ENCODE measurements at places on chromosomes 16 and 17.

DNA sequence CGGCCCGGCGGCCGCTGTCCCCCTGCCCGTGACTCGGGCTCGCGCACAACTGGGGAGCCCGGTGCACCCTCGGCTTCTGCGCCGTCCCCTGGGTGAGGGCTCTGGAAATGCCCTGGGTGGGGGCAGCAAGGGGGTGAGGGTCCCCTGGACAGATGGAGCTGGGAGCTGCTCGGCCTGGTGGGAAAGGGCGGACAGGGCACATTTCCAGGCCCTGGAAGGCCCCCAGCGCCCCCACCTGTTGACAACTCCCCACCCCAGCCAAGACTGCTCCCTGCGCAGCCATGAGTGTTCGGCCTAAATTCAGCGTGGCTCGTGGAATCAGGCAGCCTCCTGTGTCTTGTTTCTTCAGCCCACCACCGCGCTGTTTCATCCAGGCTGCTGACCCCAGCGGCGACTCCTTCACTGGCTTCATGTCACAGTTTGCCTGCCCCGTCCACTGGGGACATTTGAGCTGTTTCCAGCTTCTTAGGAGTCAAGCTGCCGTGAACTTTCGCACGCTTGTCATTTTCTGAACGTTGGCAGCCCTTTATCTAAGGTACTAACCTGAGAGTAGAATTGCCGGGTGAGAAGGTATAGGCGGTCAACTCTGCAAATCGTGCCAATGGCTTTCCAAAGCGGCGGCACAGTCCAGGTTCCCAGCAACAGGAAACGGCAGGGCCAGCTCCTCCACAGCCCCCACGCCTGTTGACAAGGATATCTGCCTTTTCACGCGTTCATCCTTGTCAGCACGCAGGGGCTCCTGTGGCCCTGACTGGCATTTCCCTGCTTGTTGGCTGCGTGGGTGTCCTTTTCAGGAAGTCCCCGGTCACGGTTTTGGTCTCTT, 895 bp downstream of the UTS2R start:
- DNase-seq = no peak

GRCh38 chr16:72021043-72021442, 12.5 kb downstream of the DHODH start:
- DNase-seq = no peak

DNA sequence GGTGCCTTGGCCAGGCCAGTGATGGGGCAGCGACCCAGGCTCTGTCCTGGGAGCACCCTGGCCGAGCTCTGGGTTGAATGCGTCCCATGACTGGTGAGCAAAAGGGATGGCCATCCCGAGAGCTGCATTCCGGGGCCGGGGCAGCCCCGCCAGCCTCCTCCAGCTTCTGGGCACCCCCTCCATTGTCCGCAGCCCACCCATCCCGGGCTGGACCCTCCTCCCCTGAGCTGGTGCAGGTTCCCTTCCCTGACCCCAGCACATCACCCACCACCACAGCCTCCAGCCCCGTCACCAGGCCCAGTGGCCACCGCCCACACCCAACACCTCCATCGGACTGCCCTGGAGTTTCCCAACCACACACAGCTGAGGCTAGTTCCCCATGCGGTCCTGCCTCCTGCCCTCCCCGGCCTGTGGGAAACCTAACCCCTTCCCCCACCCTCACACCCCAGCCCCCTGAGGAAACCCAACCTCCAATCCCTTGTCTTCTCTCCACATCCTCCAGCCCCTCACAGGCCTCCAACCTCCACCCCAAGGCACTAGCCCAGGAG, 16.2 kb upstream of the PVALEF start:
- DNase-seq = no peak

DNA sequence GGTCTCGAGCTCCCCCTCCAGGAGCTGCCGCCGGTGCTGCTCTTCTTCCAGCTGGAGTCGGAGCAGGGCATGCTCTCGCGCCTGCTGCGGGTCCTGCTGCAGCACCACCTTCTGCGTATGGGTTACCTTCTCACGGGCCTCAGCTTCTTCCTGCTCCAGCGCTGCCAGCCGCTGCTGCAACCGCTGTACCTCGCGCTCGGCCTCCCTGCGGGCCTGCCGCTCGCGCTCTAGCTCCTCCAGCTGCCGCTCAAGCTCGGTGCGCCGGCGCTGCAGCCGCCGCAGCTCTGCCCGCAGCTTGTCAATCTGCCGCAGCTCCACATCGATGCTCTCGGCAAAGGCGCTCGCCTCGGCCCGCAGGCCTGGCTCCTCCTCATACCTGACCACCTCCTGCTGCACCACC, 36.9 kb downstream of the UBN1 start:
- DNase-seq = no peak

- no peak for DNase-seq
Observed at GRCh38 chr17:78812855-78813254, 27.8 kb downstream of the USP36 start.

DNA sequence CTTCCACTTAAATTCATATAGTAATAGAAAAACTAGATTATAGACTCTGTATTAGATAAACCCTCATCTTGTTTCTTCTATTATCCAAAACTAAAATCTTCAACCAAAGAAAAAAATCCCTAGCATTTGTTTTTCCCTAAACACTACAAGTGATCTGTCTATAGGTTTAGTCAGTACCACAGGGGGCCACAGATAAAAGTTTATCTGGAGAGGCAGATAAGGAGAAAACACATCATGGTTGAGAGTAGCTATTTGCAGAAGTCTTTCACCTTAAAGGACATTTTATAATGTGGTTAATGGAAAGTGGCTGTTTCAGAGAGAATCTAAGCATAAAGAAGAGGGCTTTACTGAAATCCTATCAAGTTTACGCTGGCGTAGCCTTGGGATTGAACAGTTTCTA, 160.1 kb downstream of the CDK5R1 start:
- DNase-seq = no peak

DNA sequence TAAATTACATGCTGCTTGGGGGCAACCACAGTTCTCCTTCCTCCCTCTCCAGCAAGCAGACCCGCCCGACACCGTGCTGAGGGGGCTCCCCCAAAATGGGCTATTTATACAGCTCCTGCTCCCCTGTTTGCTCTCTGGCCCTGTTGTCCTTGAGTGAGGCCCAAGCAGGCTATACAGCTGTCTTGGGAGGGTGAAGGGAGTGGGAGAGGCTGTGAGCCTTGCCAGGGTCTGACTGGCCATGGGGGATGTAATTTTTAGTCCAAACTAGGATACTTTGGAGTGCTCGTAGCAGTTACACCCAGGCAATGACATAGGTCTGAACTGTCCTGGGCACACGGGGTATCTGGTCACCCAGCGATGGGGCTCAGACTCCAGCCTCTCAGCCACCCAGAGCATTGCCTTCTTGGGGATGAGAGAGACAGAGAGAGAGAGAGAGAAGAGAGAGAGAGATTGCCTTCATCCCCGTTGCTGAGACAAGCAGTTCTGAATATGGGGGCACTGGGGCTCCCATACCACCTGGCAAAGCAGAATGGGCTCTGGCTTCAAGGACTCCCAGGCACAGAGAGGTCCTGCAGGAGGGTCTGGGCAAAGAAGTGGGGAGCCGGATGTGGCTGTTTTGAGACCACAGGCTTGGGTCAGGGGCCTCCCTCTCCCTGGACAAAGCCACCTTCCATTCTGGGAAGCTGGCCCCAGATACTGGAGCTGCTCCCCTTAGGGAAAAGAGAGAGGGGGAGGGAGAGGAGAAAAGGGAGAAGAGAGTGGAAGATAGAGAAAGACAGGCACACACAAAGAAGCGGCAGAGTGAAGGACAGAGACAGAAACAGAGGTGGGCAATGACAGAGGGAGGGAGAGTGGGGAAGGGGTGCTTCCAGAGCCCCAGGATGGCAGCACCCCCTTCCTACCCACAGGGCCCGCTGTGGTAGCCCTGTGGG, 10.7 kb upstream of the TMEM92 start:
- no peak for DNase-seq

DNA sequence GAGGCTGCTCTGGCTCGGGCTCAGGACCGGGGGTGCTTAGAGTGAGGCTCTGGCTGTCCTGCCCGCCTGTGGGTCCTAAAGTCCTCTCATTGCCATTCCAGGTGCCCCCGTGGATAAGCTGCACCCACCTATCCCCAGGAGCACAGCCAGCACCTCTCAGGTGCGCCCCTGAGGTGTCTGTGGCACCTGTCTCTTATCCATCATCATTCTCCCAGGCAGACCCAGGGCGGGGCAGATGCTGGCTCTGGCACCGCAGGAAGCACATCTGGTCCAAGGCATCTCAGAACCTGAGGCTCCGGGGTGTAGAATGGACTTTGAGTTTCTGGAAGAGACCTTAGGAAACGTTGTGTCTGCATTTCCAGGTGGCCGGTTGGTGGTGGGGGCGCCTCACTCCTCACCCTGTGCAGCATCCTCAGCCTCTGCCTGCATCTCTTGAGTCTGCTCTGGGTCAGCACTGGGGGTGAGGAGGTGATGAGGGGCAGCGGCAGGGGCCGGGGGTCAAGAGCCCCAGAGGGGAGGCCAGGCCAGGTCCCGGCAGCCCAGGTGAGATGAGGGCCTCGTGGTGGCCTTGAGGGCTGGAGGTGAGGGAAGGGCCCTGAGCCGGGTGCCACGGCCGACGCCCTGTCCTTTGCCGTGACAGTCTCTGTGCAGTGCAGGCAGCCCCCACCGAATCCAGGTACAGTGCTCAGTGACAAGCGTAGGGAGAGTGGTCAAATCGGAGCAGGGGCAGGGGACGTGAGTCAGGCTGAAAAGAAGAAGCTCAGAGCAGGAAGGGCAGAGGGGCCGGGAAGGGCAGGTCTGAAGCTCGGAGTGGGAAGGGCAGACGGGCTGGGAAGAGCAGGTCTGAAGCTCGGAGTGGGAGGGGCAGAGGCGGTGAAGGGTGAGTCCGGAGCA, 173.5 kb downstream of the NPIPB11 start:
- no peak for DNase-seq

DNA sequence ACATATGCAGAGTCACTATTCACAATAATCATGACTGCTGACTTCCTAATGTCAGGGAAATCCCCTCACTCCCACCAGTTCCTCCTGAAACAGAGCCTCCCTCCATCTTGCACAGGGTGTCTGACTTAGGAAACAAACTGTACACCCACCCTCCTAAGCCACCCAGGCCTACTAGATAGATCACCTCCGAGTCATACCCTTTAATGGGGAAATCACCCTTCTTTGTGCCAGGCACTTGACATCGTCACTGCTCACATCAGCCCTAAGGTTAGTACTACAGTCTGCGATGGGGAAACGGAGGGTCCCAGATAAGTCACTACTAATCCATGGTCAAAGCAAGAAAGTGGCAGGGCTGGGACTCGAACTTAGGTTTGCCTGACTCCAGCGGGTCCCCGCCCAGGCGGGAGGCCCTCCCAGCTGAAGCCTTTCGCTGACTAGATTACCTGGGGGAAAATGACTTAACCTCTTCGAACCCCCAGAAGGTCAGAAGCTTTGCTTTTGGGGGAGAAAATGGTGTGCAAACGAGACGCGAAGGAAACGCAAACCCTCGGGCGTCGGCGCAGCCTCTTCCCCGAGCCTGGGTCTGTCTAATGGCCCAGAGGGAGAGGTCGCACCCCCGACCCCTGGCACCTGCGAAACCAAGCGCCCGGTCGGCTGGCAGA, 3.4 kb upstream of the MLLT6 start:
- DNase-seq = peak; percentile 74

GRCh38 chr16:84048270-84048669, 5.7 kb upstream of the SLC38A8 start:
- no peak for DNase-seq

DNA sequence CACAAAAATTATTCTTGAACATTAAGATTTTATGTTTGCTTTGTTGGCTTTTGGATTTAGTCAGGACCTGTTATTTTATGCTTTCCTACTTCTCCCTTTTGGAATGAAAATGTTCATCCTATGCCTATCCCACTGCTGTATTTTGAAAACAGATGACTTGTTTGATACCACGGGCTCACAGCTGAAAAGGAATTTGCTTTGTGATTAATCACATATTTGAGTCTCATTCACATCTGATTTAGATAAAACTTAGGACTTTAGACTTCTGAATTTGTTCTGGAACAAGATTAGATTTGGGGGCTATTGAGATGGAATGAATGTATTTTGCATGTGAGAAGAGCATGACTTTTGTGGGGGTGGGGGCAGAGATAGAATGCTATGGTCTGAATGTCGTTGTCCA, 1012.6 kb downstream of the CDH11 start:
- DNase-seq = no peak

- no peak for DNase-seq
Observed at GRCh38 chr16:24132048-24132796, 123.9 kb upstream of the CACNG3 start.

DNA sequence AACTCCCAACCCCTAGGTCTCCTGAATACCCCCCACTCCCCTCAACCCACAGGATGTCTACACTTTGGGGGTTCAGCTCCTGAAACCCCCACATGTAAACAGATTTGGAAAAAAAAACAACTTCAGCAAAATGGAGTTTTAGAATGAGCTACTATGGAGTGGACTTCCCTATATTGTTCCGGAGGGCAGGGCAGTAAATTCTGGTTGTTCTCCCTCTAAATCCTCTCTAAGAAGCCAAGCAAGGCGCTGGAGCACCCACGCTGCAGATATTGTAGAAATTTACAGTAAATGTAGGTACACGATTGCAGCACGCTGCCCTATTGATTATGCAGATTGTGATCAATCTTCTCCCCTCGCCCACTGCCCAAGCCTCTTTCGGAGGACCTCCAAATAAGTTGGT, 8.5 kb upstream of the ZFHX3 start:
- DNase-seq = no peak

DNA sequence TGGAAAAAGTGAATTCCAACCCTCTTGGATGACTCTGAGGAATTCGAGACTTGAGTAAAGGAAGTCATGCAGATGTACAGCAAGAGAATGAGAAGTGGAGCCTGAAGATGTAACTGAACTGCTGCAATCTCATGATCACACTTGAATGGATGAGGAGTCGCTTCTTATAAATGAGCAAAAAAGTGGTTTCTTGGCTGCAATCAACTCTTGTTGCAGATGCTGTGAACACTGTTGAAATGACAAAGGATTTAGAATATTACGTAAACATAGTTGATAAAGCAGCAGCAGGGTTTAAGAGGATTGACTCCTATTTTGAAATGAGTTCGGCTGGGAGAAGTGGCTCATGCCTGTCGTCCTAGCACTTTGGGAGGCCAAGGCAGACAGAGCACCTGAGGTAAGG, 25.5 kb downstream of the ASPA start:
- DNase-seq = no peak

DNA sequence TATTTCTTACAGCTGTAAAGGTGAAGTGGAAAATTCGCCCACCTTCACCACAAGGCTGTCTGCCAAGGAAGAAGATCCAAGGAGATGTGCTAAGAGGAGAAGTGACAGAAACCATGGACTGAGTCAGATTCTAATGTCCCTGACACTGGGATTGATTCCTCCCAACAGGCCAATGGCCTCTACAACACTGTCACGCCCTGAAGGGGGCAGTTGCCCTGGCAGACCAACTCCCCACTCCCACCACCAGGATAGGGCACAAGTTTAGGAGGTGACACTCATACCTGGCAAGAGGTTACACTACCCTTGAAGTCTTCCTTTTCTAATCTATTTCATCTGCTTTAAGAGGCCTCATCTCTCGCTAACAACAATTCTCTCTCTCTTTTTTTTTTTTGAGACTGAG, 16.1 kb downstream of the PIP4K2B start:
- DNase-seq = no peak

DNA sequence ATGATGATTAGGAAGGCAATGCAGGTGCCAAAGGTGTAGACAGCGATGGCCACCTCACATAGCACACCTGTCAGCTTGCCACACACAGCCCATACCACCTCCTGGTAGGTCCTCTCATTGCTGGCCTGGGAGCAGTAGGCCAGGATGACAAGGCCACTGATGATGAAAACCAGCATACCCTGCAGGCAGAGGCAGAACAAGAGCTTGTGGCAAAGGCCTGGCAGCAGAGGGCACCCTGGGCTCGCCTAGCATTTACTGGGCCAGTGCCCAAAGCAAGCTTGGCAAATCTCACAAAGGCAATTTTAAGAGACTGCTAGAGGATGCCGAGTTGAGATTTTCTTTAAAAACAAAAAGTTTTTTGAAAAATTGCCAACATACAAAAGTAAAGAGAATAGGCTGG, 5.9 kb downstream of the SLC38A7 start:
- no peak for DNase-seq

- no peak for DNase-seq
Observed at GRCh38 chr16:49365711-49366509, 7.7 kb upstream of the C16orf78 start.
